ENCODE measurements at places on chromosomes 7 and 10. TPM values are rescaled to one million over a fixed set of nuclear protein-coding genes. Genes with fewer than 3 reads are reported as not detected.

The HOXA2 gene
- not detected for total RNA-seq

The PRF1 gene
- total RNA-seq, result 116 TPM

The TRPV5 gene
- not detected for total RNA-seq

- H3K4me3 ChIP-seq, result no peak overlapping the region
- H3K4me1 ChIP-seq, result no peaks in the 10 kb centered on the region
- H3K27ac ChIP-seq, result no peak overlapping the region
- H3K27me3 ChIP-seq, result no peaks in the 10 kb centered on the region
- H3K36me3 ChIP-seq, result peaks cover 31% of the 10 kb centered on the region
Observed at GRCh38 chr7:154937837-154938236, 65.1 kb downstream of the PAXIP1 start.

- H3K27me3 ChIP-seq, result peaks cover 12% of the 10 kb centered on the region
- no peak overlapping the region for H3K27ac ChIP-seq
Observed at GRCh38 chr10:86644794-86645445, 9.4 kb upstream of the OPN4 start.

DNA sequence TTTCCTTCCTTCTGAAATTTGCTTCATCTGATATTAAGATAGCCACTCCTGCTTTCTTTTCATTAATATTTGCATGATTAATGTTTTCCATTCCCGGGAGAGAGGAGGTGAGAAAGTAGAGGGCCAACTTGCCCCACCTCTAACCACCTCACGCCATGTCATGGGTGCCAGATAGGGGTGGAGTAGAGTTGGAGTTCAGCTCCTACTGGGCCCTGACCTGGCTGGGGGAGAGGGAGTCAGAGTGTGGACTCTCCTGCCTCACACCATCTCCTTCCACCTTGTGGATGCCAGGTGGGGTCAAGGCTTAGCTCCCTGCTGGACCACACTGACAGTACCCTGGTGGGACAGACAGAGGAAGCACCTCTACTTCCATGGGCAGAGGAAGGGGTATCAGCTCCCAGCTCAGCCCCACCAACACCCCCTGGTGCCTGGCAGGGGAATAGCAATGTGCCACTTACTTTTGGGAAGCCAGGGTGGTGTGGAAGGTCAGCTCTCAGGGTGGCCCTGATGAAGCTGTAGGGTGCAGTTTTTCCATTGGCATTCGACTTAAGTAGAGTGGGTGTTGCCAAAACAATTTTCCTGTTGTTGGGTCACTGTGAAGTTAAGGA lies 28.0 kb downstream of the CHST12 start:
- no peaks in the 10 kb centered on the region for H3K27me3 ChIP-seq
- peak; percentile 31 for DNase-seq
- H3K36me3 ChIP-seq, result peaks cover 47% of the 10 kb centered on the region

All from activated CD4-positive, alpha-beta T cell treated with anti-CD3 and anti-CD28 coated beads, Interleukin-2, amount 10 ng/mL, durations not matched to agents 7 days and 5 days (primary cell).